HS-5 (cell line): ENCODE measurements at places on chromosomes 7 and 10.

- no peak for DNase-seq
Measured at GRCh38 chr10:99908512-99908911, 101.2 kb downstream of the DNMBP start.

GRCh38 chr10:101778781-101779543 is 3.0 kb upstream of the FGF8 start:
- no peak for DNase-seq

DNA sequence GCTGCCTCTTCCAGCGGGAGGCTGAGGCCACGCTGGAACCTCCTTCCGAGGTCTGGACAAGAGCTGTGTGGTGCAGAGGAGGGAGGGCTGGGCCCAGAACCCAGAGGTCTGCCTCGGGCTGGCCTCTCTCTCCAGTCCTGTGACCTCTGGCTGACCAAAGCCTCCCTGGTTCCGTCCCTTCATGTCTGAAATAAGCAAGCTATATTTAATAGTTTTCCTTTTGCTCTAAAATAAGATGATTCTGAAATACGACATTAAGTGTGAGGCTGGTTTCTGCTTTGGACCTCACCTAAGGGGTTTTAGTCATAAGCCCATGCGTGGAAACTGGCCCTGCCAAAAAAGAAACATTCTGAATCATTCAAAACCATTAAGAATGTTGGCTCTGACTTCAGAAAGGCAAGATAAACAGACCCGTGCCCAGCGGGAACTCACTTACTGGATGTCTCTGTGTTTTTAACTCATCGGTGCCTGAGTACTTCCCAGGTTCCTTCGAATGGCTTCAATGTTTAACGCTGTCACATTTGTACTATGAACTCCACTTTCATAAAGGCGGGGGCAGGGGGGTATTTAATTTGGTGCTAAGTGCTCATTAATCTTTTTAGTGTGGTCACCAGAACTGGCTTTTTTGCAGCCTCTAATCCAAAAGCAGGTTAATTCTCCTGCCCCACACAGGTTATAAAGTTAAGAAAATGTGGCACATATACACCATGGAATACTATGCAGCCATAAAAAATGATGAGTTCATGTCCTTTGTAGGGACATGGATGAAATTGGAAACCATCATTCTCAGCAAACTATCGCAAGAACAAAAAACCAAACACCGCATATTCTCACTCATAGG is 157.5 kb upstream of the KLF14 start:
- no peak for DNase-seq

DNA sequence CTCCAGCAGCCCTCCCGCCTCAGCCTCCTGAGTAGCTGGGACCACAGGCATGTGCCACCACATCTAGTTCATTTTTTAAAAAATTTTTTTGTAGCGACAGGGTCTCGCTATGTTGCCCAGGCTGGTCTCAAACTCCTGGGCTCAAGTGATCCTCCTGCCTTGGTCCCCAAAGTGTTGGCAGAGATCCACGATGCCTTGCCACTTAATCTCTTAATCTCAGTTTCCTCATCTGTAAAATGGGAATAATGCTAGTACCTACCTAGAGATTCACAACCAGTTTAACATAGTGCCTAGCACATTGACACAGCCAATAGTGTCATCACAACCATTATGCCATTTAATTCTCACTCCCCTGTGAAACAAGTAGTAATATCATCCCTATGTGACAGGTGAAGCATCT is 4.8 kb upstream of the CPA4 start:
- DNase-seq: no peak

DNA sequence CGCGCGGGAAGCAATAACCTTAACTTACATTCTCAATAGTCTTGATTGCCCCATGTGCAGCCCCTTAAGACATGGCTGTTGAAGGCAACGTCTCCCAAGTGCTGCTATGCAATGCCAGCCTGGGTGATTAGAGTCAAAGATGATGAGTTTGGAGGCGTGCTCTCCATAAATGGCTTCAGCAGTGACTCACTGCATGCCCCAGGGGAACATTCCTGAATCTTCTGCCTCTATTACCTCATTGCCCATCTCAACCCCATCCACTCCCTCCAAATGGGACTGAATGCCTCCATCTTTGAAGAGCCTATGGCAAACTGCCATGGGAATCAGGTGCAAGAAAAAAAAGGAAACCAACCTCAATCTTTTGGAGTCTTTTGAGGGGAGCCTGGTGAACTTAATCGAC is 282.8 kb downstream of the SNX10 start:
- no peak for DNase-seq

GRCh38 chr10:128614016-128614605 is 487.9 kb upstream of the MKI67 start:
- DNase-seq: no peak

GRCh38 chr7:66602159-66602558 is 26.5 kb upstream of the KCTD7 start:
- DNase-seq: no peak

- no peak for DNase-seq
Measured at GRCh38 chr7:44117801-44118429, 5.4 kb downstream of the POLD2 start.

- DNase-seq: no peak
Measured at GRCh38 chr10:34880817-34881216, 65.7 kb upstream of the PARD3 start.

DNA sequence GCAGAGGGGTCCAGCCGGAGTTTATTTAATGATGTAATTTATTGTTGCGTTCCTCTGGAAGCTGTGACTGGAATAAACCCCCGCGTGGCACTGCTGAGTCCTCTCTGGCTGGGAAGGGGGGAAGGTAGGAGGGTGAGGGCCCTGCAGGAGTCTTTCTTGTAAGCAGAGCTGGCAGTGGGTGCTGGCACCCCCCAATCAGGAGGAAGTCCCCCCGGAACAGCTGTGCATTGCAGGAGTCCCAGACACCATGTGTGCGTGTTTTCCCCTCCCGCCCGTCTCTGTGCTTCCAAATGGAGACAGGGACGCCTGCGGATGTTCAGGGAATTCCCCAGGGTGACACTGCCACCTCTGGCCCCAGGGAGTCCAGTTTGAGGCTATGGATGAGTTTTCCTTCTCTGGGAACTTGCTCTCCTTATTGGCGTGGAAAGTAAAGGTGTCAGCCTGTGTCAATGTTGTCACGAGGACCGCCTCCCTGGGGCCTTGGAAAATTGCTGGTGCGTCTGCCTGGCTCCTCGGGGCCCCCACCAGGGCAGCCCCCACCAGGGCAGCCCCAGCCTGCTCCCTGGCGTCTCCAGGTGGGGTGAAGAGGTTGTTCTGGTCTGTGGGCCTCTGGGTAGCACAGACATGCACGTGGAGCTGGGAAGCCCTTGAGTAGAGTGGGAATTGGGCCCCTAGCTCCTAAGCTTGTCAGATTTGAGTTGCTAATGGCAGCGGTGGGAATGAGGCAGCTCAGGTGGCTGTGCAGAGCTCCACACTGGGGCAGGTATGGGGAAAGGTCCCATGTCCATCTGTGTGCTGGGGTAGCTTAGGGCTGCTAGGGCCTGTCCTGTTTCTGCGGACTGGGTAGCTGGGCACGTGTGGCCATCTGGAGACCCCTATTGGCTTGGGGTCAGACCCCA is 2.7 kb downstream of the FZD9 start:
- no peak for DNase-seq

DNA sequence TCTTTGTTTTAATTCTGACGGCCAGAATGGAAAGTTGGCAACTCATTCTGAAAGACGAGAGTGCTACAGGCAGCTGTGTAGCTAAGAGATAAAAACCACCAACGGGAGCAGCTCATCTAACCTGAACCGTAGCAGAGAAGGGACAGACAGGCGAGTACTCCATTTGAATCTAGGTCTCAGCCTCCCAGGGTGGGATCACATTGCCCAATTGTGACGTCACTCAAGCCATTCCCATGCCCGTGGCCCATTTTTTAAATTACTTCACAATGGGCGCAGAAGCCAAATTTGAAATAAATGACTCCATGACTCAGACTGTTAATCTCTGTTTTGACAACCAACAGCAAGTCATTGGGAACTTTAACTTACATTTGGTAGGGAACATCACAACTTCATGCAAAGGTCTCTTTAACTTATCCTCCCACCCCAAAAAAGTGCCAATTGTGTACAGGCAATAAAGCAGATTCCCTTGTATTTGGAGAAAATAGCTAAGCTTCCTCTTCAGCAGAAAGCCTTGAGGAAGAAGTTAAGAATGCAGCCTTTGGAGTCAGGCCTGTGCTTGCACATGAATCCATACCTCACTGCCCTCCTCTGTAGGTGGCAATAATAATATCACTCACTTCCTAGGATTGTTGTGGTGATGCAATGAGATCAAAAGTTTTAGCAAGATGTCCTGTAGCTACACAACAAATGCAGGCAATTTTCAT is 93.2 kb upstream of the KIF5B start:
- DNase-seq: peak; percentile 34

DNA sequence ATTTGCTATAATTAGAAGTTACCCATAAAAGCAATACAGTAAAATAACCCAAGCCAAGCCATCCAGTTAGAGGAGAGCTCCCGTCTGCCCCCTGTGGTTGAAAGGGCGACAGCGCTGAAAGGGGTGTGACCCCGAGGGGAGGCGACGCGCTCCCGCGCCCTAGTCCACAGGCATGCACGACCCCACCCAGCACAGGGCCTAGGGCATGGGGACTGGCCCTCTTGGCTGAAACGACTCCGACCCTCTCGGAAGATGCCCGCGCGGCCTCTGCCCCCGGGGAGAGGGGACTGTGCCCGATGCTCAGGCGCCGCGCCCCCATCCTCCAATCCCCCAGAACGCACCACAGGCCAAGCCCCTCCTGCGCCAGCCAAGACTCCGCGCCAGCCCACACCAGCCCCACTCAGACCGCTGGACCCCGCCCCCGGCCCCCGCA is 64.0 kb downstream of the CSGALNACT2 start:
- DNase-seq: no peak

GRCh38 chr7:50507898-50508470 is 57.2 kb downstream of the DDC start:
- no peak for DNase-seq

- DNase-seq: no peak
Measured at GRCh38 chr7:23972057-23972456, 262.0 kb downstream of the STK31 start.

DNA sequence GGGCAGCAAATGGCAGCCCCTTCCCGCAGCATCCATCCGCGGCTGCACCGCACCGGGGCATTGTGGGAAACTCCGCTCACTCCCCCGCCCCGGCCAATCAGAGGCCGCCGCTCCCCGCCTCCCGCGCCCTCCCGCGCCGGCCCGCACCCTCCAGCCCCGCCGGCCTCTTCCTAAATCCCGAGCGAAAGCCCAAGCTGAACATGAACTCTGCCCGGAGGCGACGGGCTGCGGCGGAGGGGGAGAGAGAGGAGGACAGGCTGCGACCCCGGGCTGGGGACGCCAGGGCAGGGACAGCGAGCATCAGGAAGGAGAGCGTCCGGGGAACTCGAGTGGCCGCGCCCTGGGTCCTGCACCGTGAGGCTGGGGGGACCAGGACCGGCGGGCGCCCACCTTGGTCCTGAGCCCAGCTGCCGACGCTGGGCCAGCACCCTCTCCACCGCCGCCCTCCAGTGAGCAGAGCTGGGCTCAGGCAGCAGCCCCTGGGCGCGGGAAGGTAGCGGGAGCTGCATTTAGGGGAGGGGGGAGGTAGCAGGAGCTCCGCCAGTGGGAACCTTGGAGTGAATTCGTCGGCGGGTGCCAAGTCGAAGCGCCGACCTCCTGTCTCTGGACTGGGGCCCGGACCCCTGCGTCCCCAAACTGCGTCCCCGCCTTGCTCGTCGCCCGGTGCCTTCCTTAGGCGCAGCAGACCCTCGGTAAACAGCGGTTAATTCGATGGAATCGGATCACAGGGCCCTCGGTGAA is at the start of gene DGKI:
TSS of gene DGKI (minus strand) at position 148 of the 741 bp plus-strand sequence.
- no peak for DNase-seq

DNA sequence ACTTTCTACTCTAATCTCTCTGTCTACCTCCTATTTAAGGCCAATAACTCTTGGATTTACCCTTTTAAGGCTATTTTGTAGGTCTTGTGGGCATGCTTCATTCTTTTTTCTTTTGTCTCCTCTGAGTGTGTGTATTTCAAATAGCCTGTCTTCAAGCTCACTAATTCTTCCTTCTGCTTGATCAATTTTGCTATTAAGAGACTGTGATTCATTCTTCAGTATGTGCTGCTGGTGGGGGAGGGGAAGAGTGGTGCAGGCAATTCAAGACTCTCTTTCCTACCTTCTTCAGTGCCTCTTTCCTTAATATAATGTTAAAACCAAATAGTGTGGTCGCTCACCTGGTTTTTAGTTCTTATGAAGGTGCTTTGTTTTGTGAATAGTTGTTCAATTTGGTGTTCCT is 20.0 kb downstream of the ABCB1 start:
- DNase-seq: no peak

DNA sequence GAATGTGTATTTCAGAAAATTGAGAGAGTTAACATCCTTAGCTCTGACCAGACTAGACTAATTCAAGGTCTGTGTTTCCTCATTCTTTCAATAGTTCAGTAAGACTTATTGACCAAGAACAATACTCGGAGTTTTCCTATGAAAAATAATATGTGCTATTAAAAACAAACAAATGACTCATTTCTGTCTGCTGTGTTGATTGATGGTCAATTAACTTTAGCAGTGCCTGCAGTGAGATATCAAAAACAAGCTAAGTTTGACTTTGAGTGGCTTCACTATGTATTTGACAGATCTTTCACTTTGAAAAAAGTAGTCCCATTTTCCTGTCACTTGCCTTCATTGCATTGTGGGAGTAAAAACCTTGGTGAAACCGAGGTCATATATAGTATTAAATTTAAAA is 91.0 kb downstream of the GNAT3 start:
- DNase-seq: no peak

DNA sequence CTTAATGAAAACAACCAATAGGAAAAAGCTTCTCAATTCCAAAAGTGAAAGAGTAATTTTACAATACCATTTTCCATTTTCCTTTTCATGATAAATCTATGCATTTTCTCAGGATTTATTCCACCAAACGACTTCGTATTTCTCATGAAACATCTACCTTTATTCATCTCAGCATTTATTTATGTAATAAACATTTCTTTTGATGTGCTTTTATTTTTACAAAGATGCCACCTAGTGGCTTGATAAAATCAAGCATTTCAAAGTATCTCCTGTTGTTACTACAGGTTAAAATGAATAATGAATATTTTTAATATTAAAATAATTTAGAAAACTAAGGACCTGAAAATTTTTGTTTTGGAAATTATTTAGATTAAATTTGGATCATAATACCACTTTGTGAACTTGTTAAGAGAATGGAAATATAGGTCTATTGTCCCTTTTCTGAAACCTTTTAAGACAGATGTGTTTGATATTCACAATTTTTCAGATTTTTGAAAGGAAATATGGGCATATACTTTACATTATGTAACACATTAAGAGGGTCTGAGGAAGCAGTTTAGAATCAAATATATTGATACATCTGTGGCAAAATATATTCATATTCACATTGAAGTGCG is 2.7 kb upstream of the IQUB start:
- DNase-seq: no peak

GRCh38 chr10:104123397-104123796 is 1.4 kb downstream of the SFR1 start:
- no peak for DNase-seq

DNA sequence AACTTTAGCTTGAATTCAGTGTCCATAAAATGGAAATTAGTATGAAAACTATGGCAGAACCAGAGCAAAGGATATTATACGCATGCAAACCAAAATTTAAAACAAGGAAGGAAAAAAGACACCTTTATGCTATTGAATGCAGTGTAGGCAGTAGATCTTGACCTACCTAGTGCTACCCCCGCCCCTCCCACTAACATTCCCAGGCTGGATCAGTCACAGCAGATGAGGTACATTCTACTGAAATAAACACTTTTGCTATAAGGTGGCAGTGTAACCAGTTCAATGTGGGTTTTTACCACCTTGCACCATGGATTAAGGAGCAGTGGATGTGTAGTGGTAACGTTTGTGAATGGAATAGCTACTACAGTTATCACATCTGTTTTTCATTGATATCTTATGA is 27.9 kb downstream of the SRI start:
- DNase-seq: no peak
